Brain pericyte (primary cell): ENCODE measurements at places on chromosomes 16 and 17.

DNA sequence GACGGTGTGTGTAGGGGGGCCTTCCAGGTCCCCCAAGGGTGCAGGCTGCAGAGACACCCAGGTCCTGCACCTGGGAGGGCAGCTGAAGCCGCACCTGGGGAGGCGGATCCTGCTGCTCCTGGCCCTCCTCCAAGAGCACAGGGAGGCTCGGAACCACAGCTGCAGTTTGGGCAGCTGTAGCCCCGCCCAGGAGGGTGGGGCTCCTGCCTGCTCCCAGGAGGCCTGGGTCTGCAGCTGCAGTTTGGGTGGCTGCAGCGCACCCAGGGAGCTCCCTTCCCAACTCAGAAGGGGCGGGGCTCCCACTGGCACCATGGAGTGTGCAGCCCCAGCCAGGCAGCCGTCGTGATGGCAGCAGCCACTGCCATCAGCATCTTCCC is 69.4 kb upstream of the NKD1 start:
- DNase-seq = no peak

- no peak for DNase-seq
These were observed 436.4 kb downstream of the KCNJ18 start for GRCh38 chr17:22128723-22129122.

DNA sequence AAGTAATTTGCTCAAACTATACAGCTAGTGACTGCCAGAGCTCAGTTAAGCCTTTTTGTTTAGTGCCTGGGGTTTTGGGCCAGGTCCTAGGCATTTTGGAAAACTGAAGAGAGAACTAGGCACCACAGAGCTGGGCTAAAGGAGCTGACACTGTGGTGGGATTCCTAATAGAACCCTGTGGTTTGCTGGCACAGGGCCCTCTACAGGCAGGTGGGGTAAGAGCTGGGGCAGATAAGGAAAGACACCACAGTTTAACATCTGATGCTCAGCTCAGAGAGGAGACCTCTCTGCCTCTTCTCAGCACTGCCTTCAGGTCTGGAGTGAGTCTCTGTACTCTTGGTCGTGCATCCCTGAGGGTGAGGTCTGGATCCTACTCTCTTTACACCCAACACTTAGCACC is 121.2 kb downstream of the SNX11 start:
- no peak for DNase-seq

- DNase-seq = no peak
These were observed 126.3 kb downstream of the BANP start for GRCh38 chr16:88077328-88078108.

GRCh38 chr16:2162676-2163118 is 7.1 kb downstream of the TRAF7 start:
- DNase-seq = no peak
